ENCODE measurements at places on chromosomes 2 and 18.

- DNase-seq = no peak
Measured at GRCh38 chr2:60992985-60993392, 24.5 kb upstream of the PEX13 start.

GRCh38 chr2:46827274-46828134, 88.1 kb downstream of the MCFD2 start:
- peak; percentile 34 for DNase-seq

GRCh38 chr2:234249034-234249735, 198.7 kb downstream of the SPP2 start:
- DNase-seq = no peak

GRCh38 chr2:53820711-53821110, 33.9 kb downstream of the ERLEC1 start:
- DNase-seq = no peak

DNA sequence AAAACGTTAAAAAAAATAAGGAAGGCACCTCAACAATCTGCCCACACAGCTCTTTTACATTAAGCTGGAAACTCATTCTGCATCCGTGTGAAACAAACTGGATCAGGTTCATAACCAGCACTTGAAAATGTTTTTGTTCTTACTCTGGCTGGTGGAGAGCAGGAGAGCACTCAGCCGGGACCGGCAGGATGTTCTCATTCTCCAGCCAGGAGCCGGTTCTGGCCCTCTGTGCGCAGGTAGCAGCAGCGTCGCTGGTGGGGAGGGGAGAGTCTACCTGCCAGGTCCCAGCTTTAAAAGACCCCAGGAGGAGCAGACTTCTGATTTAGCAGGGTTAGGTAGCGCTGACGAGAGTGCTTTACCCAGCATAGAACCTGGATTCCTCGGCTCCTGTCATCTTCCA, 834.9 kb upstream of the SALL3 start:
- no peak for DNase-seq

DNA sequence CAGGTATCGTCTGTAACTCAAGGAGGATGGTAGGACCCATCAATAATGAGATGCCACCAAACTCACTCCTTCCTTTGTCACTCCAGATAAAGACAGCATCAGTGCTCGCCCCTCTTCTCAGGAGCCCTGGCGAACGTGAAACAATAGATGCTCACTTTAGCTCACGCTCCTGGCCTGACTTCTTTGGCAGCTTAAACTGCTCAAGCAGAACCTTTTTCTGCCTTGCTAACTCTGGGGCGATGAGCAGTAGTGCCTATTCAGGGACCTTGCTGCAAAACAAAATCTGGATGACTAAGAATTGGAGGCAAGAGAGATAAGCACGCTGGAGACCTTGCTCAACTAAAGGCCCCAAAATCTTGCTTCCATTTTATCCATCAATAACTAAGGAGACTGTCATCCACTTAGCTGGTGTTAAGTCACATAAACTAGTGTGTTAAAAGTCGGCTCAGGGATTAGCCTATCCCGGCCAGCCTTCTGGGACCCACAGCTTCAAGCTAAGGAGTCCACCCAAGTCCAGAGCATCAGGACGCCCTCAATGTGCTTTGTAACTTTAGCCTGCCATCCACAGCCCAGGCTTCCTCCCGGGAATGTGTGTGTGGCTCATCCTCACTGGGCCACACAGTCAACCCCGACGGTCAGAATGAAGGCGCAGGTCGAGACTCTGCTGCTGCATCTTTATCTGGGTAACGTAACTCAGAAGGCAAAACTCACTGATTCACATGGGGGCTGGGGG, 38.9 kb downstream of the ZNF516 start:
- no peak for DNase-seq

GRCh38 chr18:73240899-73241298, 373.1 kb upstream of the NETO1 start:
- no peak for DNase-seq

DNA sequence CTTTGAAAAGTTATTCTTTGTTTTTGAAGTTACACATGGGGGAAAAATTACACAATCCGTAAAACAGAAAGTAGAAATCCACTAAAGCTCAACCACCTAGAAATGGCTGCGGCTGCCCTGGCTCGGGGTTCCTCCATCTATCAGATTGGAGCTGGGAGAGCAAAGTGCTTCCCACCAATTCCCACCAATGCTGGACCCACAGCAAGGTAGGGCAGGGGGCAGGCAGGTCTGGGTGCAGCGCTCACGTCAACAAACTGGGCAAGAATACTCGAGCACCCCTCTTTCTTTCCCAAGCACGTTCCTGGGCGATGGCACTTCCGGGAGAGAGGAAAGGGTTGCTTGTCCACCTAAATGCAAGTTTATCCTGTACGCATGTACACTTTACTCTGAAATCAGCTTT, 217.6 kb downstream of the NDUFA10 start:
- no peak for DNase-seq

- no peak for DNase-seq
Measured at GRCh38 chr2:27074738-27075565, 3.5 kb upstream of the EMILIN1 start.

DNA sequence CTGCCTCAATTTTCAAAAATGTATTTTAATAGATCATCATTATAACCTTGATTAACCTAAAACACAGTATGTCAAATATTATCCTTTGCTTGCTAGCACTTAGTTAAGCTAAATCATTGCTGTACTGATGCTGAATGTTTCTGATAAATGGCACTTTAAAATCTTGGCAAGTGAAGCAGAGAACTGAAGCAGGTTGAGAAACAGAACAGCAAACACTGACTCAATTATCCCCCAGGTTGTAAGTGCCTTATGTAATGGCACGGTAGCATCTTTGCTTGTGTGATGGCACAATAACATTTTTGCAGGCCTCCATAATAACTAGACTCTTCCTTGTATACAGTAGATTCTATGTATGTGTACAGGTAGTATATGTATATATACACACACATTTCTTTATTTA, 33.8 kb downstream of the ARHGAP15 start:
- no peak for DNase-seq

- no peak for DNase-seq
Measured at GRCh38 chr2:220036431-220036830, 409.0 kb downstream of the SLC4A3 start.

DNA sequence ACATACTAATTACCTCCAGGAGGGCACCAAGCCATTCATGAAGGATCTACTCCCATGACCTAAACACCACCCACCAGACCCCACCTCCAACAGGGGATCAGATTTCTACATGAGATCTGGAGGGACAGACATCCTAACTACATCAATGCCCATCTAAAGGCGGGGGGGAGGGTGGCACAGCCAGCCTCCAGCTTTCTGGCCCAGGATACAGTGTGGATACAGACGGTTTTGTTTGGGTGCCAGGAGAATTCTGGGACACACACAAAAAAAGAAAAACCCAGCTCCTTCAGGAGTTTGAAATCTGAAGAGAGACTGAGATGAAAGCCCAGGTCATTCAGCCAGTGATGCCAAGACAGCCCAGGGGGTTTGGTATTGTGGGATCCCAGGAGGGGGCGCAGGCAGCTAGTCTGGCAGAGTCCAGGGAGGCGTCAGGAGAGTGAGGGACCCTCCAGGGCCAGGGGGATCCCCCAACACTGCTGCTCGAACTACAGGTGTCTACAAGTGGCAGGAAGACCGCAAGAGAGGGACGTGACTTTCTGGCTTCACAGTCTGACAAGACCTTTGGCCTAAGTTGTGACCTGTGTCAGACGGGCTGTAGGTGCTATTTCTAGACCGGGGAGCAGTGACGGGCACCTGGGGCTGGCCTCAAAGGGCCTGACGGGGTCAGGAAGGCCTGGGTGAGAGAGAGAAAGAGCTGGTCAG, 62.1 kb downstream of the NDUFA10 start:
- DNase-seq = no peak

GRCh38 chr2:85852937-85853498, 35.8 kb downstream of the ST3GAL5 start:
- no peak for DNase-seq

GRCh38 chr2:215667585-215668377, 231.9 kb upstream of the FN1 start:
- no peak for DNase-seq

DNA sequence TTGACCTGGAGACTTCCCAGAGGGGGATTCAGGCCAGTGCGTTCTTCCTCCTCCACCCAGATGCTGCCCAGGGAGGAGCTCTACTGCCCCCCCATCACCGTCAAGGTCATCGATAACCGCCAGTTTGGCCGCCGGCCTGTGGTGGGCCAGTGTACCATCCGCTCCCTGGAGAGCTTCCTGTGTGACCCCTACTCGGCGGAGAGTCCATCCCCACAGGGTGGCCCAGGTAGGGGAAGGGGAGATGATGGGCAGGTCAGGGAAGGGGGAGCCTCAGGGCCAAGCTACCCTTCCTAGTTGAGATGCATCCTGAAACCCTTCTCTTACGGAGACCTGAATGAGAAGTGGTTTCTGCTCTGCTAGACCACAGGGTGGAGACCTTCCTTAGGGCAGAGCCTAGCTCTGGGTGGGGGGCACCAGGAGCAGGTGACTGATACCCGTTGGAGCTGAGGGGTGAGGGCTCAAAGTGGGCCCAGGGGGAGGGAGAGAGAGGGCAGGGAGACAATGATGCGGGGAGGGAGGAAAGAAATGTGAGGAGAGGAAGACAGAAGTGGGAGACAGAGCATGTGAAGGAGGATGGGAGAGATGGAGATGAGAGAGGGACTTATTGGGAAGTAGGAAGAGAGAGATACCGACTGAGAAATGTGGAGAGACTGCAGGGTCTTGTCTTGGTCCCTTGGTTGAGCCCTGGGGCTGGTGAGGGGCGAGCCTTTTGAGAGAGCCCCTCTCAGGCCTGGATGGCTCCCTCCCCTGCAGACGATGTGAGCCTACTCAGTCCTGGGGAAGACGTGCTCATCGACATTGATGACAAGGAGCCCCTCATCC, 159.4 kb downstream of the DYSF start:
- no peak for DNase-seq

GRCh38 chr18:11651899-11652298, 37.2 kb upstream of the GNAL start:
- no peak for DNase-seq

DNA sequence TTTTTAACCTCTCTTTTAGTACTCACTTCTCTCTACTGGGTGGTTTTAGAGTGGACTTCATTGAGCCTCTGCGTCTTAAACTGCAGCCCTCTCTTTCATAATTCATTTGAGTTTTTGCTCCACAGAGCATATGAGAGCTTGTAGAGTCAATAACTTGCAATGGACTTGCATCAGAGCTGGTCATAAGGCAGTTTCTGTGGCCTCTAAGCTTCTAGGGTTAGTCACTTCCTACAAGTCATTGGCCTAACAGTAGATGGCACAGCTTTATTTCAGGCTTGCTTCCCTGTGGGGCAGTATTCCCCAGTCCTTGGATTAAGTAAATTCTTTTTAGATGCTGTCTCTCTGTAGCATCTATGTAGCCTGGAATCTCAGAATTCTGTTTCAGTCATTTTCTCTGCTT, 1435.7 kb downstream of the LRP1B start:
- no peak for DNase-seq

GRCh38 chr2:101369100-101369499, 18.2 kb downstream of the CREG2 start:
- DNase-seq = no peak

GRCh38 chr18:57583297-57583835, 3.1 kb downstream of the FECH start:
- no peak for DNase-seq

Data from brain pericyte (primary cell).